Right ventricle myocardium superior (tissue), 1 donor: ENCODE measurements at places on chromosomes 5 and 9. TPM values are rescaled to one million over a fixed set of nuclear protein-coding genes. Genes with fewer than 3 reads are reported as not detected.
A peak's percentile ranks its signal among the peaks of the same experiment; 100 is the strongest.

DNA sequence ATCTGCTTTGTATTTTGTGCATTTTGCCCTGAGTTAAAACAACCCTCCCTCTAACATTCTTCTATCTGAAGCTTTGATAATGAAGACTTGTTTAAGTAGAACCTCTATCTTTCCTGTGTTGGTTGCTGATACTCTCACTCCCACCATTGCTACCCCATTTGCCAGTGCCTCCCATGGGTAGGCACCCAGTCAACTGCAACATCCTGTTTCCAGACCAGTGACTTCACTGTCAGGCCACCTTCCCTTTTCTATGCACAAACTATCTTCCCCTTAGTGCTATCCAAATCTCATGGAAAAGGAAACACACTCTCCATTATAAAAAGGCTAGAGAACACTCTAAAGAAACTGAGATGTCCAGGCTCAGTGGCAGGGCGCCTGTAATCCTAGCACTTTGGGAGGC, 5.6 kb upstream of the IARS1 start:
- DNase-seq, result no peak

DNA sequence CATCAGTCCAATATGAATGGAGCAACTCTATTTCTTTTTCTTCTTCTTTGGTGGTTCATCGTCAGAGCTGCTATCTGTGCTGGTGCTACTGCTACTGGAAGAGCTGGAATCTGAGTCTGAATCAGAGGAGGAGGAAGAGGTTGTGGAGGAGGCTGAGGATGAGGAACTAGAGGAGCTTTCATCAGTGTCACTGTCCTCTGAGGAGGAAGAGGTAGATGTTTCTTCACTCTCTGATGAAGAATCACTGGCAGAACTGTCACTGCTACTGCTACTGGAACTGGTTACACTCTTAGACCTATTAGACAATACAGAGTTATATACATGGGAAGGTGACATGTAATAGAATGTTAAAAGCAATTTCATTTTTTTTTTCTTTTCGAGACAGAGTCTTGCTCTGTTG, 27.8 kb downstream of the ZCCHC10 start:
- DNase-seq, result no peak

GRCh38 chr5:72662936-72663335, 153.5 kb upstream of the TNPO1 start:
- DNase-seq, result no peak

DNA sequence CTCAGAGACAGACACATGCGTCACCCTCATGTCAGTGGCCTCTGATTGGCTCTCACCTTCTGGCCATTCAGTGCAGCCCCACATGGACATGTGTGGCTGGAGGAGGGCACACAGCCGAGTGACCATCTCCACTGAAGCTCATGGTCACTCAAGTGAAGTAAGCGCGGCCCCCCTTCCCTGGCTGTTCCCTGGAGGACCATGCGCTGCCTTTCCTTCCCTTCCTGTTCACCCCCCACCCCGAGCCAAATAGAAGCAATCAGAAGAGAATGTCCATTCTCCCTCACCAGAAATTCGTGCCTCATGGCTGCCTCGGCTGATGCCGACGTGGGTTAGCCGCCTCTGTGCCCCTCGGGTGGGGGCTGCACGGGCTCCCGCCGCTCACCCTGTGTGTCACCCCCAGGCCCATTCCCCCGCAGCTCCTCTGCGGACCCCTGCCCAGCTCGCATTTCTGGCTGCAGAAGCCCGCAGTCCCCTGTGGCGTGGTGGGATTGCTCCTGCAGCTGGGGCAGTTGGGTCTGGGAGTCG, 12.5 kb upstream of the COL5A1 start:
- no peak for DNase-seq

CCL28 gene
- 0.81 TPM for total RNA-seq

GRCh38 chr9:91089405-91090129, 272.2 kb downstream of the AUH start:
- no peak for DNase-seq

DNA sequence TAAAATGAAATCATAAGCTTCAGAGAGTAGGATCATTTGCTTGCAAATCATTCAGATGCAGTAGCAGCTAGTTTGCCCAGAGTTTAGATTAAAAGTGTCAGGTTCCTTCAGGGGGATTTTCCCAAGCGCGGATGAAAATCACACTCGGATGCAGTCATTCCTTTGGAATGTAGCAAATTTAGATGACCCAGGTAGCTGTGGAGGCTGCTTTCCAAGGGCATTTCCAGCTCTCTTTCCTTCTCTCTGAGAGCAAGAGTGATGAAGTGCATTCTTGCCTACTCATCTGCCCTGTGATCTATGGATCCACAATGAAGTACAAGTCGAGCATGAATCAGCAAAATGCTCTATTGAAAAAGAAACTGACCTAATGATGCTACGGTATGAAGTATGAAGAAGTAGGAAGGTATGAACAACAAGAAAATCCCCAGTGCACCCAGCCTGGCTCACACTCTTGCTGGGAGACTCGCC, 200.2 kb downstream of the PLK2 start:
- DNase-seq, result no peak

CEP78 gene
- total RNA-seq, result 2.8 TPM

FBP2 gene
- 0.27 TPM for total RNA-seq

GRCh38 chr5:107501965-107502675, 168.6 kb downstream of the EFNA5 start:
- DNase-seq, result no peak

ARL14EPL gene
- not detected for total RNA-seq

GRCh38 chr9:92133949-92134604, 18.9 kb upstream of the SPTLC1 start:
- peak; percentile 90 for DNase-seq

DNA sequence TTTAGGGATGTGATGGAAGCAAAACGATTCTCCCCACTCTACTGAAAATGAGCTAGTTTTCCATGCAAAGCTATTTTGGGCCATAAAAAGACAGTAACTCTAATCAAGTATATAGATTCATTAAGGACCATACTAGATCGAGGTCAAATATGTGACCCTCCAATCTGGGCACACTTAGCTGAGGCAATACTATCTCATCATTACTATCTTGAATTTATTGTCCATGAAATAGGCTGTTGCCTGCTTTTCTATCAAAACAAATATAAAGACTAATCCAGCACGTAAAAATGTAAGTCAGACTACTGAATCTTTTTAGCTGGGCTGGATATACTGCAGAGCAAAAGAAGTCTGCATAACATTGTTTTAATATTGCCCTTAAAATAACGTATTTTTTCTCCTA, 943.1 kb downstream of the NR2F1-AS1 start:
- no peak for DNase-seq

CARD9 gene
- 0.78 TPM for total RNA-seq

DBH gene
- not detected for total RNA-seq

DNA sequence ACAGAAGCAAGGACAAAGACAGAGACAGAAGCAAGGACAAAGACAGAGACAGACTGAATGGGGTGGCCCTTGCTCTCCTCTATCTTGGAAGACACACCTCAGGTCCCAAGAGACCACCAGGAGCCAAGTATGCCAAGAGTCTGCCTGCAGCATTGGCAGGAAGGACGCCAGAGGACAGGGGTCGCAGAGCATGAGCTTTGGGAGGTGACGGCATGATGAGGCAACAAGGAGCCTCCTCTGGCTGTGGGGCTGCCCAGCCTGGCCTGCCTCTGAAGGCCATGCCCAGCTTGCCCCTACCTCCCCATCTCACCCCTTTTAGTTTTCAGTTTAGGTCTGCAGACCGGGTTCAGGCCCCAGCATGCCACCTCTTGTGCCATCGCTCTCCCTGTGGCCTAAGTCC, 17.6 kb downstream of the PDGFRB start:
- no peak for DNase-seq

- DNase-seq, result peak; percentile 81
These were observed 745 bp downstream of the GADD45G start for GRCh38 chr9:89605465-89606048.

DNA sequence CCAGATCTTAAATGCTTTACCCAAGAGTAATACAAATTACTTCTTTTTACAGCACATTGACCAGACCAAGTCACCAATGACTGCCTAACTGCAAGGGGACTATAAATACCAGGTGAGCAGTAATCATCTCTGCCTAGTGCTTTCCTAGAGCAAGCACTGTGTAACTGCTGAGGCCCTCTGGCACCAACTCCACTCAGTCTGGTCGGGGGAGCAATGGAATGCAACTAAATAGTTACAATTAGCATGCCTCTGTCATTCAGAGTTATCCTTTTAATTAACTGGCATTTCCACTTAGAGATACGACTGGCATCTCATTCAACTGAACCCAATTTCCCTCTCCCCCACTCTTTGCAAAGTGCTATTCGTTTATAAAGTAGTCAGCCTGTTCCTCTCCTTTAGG, 1309.1 kb upstream of the DMAC1 start:
- DNase-seq, result no peak

DNA sequence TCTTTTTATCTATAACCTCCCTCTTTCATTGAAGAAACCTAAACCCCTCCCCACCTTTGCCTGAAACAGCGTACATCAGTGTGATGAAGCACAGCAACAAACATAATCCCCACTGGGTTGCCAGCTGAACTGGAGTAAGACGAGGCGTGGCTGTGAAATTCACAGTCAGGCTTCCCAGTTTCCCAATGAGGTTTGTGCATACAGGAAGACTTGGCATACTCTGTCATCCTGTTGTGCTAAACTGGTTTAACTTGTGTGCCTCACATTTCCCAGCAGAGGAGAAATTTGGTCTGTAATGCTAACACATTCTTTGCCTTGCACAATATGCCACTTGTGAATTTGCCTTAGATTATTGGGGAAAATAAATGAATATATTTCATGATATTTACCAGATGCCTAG, 121.5 kb downstream of the SV2C start:
- DNase-seq, result no peak

PCDHAC2 gene
- total RNA-seq, result 0.48 TPM

- no peak for DNase-seq
These were observed 143.0 kb downstream of the CAVIN4 start for GRCh38 chr9:100720922-100721321.

PPP3R2 gene
- not detected for total RNA-seq

NRARP gene
- 4.4 TPM for total RNA-seq

- no peak for DNase-seq
These were observed 306.7 kb downstream of the DTWD2 start for GRCh38 chr5:118681655-118682054.

DNA sequence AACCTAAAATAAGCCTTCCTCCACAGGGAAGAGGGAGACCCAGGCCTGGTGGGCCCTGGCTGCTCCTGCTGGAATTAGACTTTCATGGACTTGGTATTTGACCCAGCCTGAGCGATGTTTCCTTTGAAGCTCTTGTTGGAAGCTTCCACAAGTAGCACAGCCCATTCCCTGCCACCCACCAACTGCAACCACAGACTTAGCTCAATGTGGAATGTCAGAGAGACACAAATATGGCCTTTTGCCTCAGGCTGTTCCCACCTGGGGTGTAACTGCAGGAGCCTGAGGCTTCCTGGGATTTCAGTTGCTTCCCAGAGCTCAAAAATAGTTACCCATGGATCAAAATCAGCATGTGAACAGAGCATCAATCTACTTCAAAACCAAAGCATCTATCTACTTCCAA, 70.3 kb upstream of the LHFPL2 start:
- no peak for DNase-seq

NEURL1B gene
- total RNA-seq, result 28.8 TPM
